ENCODE measurements at places on chromosomes 7 and 10.

GRCh38 chr7:22200238-22200637 lies 156.7 kb downstream of the RAPGEF5 start:
- no peak for DNase-seq

DNA sequence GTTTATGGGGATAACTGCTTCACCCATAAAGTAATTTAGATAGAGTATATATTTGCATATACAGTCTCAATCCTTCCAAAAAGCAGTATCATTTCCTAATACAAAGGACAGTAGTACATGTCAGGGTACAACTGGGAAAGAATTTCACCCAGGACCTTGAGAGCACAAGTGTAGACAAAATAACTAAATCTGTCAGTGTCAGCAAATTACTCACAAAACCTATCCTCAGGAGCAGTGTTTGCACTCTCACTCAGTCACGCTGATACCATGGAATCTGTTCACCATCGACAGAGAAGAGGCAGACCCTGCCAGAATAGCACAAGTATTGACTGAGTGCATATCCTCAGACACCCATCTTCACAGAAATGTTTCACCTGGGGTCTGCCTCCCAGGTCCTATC lies 554.7 kb upstream of the PHF14 start:
- DNase-seq: no peak

- DNase-seq: no peak
Observed at GRCh38 chr7:116240024-116240668, 29.8 kb downstream of the TES start.

- DNase-seq: no peak
Observed at GRCh38 chr7:41706228-41706930, 3.5 kb upstream of the INHBA start.

DNA sequence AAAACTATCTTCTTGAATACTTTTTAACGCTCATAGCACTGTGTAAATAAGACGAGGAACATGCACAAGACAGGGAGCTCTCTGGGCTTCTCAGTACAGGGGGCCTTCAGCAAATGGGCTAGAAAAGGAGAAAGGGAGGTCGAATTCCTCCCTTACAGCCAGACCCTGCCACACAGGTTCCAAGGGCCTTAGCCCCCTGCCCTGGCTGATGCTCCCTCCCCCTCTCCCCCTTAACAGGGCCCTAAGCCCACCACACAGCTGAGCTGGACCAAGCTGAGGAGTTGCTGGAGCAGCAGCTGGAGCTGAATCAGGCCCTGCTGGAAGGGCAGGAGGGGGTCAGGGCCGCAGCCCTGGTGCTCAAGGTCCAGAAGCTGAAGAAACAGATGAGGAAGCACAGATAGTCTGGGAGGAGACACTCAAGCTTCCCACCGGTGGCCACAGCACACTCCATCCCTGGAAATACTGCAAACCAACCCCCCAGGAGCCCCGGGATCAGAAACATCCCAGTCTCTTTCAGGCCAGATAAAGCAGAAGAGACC lies 153.9 kb downstream of the SNX13 start:
- no peak for DNase-seq

DNA sequence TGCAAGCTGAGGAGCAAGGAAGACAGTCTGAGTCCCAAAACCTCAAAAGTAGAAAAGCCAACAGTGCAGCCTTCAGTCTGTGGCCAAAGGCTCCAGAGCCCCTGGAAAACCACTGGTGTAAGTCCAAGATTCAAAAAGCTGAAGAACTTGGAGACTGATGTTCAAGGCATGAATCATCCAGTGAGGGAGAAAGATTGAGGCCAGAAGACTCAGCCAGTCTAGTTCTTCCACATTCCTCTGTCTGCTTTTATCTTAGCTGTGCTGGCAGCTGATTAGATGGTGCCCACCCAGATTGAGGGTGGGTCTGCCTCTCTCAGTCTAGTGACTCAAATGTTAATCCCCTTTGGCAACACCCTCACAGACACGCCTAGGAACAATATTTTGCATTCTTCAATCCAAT lies 20.1 kb upstream of the MDFIC start:
- no peak for DNase-seq

GRCh38 chr10:43939389-43939938 lies 290.8 kb upstream of the ZNF32 start:
- DNase-seq: no peak

DNA sequence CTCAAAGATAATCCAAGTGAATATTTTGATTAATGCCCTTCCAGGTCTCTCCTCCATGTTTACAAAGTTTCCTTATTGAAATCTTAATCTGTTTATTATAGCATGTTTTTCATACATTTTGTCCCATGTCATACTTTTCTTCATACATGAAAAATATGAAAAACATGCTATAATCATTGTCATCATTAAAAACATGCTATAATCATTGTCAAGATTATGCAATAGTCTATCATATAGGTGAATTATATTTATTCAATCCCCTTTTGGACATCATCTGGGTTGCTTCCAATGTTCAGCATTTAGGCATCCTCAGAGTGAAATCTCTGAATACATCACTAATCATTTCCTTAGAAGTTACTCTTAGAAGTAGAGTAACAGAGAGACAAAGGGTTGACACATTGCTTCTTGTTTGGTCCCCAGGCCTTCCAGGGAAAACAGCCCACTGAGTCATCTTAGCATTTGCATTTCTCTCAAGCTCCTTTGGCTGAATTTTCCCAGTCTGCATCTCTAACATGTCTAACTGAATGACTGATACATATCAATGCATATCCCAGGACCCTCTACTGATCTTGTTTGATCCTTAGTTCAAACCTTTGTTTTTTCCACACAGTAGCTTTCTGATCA lies 87.0 kb downstream of the SGMS1 start:
- DNase-seq: no peak

DNA sequence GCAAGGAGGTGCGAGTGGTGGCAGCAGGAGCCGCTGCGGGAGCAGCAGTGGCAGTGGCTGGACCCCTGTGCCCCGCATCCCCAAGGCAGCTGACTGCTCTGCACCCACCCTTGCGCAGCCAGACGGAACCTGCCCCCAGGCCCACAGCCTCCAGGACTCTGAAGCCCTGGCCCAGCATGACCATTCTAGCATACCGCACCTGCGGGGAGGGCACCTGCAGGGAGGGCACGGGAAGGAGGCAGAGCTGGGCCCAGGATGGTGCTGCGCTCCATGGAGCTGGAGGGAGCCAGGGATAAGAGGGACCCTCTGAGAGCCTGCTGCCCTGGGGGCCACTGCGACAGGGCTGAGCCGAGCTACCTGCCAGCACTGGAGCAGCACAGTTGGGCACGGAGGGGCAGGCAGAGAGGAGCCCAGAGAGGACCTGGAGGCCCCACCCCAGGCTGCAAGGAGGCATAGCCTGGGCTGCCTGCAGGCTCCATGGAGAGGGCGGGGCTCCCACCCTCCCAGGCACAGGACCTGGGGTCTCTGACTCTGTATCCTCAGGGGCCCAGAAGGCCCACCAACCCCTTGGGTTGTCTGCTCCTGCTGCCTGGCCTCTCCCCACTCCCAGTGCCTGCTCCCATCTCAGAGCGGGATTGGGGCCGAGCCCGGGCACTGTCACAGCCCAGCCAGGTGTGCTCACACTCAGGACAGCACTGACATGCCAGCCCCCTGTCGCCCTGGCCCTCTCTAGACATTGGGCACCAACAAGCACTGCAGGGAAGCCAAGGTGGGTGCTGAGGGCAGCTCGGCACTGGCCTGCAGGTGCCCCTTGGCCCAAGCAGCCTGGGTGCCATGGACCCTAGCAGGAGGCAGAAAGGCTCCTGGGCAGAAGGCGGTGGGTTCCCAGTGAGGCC lies 87.6 kb downstream of the HTR7 start:
- peak; percentile 72 for DNase-seq

- DNase-seq: no peak
Observed at GRCh38 chr7:131859147-131859821, 302.9 kb upstream of the PODXL start.

GRCh38 chr10:131885391-131886165 lies 15.2 kb upstream of the PPP2R2D start:
- peak; percentile 95 for DNase-seq

DNA sequence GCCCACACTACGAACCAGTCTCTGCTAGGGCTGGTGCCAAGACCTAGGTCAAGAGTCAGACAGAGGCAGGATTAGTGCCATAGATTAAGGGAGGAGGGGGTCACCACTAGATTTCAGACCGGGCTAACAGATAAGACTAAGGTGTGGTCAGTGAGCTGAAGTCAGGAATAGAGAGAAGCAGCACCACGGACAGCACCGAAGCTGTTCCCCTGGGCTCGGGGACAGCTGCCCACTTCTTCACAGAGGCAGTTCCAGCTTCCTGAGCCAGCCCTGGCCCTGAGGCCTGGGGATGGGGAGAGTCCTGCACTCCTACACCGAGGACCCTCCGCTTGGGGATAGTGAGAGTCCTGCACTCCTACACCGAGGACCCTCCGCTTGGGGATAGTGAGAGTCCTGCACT lies 11.2 kb upstream of the JAKMIP3 start:
- DNase-seq: no peak

DNA sequence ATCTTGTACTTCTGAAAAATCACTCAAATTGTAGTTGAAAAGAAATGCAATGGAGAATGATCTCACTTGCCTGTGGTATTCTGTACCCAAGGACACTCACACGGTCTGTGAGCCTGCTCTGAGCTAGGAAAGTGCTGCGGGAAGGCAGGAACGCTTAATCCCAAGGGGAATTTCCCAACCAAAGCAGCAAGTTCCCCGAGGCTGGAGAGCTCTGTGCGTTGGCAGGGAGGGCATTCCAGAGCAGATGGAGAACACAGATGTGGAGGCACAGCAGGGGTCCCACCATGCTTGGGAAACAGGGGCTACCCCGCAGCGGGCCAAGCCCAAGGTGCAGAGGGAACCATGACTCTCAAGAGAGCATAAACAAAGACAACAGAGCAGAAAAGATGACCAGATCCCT lies 13.6 kb downstream of the SVIL start:
- peak; percentile 62 for DNase-seq

DNA sequence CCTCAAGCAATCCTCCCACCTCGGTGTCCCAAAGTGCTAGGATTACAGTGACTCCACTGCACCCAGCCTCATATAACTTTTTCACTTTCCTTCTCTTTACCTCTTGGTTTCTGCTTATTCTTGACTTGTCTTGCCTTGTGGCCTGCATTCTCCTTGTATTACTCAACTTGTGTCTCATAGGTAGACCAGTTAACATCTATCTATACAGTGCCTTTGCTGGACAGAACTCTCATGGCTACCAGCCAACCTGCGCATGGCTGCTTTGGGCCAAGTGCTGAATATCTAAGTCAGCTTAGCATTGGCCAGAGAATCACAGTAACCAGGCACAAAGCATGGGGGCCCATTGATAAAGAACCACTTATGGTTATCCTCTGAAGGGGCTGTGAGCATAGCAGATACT lies 42.6 kb upstream of the ZNRF2 start:
- DNase-seq: no peak

DNA sequence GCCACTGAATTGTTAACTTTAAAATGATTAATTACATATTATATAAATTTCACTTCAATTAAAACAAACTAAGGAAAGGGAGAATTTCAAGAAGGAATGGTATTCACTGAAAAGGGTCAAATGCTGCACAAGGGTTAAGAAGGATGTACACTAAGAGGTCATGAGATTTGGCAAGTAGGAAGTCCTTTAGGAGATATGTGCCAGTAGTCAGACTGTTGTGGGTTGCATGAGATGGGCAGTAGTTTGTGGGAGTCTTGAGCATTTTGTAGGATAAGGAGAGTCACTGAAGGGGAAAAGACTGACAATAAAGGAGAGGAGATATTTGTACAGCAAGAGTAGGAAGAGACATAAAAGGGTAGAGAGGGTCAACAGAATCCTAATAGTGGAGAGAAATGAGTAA lies 12.4 kb upstream of the PTPN12 start:
- no peak for DNase-seq

GRCh38 chr7:84138411-84138810 lies 56.2 kb downstream of the SEMA3A start:
- no peak for DNase-seq

- no peak for DNase-seq
Observed at GRCh38 chr10:132270721-132271457, 36.9 kb downstream of the STK32C start.

DNA sequence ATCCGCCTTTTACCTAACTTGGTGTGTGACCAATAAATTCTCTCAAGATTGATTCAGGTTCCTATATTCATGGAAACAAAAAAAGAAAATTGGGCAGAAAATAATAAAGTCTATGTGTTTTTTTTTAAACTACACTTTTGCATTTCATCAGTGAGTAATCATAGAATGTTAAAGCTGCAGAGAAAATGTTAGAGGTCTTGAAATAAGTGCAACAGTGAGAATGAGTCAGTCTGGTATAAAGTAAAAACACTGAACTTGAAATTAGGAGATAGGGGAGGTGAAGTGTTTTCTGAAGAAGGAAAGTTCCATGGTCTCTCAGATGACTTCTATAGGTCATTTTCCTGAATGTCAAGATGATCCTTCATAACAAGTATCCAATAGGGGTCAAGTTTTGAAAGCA lies 202.6 kb upstream of the NRP1 start:
- no peak for DNase-seq

- DNase-seq: no peak
Observed at GRCh38 chr7:55405856-55406541, 40.9 kb downstream of the LANCL2 start.

DNA sequence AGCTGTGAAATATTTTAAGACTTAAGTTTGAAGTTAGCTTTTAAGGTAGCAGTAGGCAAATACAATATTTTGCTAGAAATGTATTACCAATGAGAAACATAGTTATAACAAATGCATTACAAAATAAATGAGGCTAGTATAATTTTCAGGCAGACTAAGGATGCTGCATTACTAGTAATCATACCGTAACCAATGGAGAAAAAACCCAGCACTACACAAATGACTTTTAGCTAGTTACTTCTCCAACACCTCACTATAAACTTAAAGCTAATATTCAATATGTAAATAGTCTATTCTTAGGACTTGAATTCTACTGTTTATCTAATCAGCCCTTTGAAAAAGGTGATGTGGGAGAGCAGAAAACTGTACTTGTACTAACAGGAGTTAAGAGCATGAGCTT lies 285.3 kb upstream of the KLF14 start:
- DNase-seq: no peak
